ENCODE measurements at places on chromosomes 6 and 20. TPM values are rescaled to one million over a fixed set of nuclear protein-coding genes. Genes with fewer than 3 reads are reported as not detected.

Gene KCNK16
- 2.9 TPM for total RNA-seq

Gene RBCK1
- 95.9 TPM for total RNA-seq

Gene CDK19
- 4.0 TPM for total RNA-seq

Gene ULBP2
- total RNA-seq = not detected

Gene FBXO30
- total RNA-seq = 2.0 TPM
